ENCODE measurements at places on chromosomes 3 and 15.

DNA sequence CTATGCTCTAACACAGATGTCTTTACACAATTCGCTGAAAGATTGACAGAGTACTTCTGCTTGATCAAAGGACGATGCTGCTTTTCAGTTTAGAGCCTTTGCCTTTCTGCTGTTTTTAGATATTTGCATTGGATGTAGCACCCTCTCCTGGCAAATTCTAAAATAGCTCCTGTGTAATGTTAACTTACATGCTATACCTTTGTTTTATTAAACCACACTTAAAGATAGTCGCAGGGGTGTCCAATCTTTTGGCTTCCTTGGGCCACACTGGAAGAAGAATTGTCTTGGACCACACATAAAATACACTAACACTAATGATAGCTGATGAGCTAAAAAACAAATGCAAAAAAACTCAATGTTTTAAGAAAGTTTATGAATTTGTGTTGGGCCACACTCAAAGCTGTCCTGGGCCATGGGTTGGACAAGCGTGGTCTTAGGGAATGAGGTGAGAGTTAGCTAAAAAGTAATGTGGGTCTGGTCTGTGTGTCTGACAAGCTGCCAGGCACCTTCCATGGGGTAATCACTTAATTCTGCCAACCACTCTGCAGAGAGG, 62.9 kb downstream of the ATG7 start:
- DNase-seq = no peak

- DNase-seq = no peak
These were observed 64.3 kb downstream of the FRMD5 start for GRCh38 chr15:44130778-44131177.

GRCh38 chr15:69194854-69195253, 34.4 kb downstream of the GLCE start:
- no peak for DNase-seq

DNA sequence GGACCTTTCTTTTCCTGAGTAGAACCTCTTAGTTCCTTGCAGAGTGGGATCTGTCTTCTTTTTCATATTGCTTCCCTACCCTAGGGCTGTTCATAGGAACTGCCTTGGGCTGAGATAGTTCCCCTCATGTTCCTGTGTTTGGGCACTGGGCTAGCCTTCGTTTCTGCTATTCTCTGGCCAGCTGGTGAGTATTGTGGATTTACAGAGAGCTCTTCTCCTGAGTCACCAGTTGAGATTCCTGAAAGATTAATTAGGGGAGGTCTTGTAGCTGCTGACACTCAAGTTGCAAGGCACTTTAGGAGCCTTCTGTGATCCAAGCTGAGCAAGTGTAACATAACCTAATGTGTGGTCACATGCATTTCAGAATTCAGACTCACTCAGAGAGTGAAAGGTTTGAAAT, 30.7 kb downstream of the CHD2 start:
- DNase-seq = no peak

DNA sequence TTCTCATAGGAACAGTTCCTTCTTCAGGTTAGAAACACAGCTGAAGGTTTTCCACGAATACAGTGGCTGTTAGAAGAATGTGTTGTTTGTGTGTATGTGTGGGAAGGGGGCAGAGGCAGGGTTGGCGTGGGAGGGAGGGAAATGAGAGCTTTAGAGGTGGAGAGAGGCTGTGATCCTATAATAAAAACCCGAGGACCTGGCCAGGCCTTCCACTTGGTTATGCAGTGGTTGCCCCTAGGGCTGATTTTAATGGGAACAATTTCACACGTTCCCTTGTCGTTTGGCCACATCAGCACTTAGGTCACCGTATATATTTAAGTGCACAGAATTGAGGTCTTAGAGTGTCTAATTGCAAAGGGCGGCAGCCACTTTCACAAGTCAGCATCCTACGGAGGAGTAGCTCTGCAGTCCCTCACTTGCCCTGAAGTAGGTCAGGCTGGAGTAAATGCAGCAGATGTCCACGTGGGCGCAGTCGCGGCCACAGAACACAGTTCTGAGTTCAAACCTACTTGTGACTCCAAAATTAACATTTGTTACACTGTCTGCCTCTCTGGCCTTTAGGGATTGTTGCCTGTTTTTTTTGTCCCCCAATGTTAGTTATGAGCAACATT, 85.6 kb downstream of the PDCD6IP start:
- DNase-seq = no peak

DNA sequence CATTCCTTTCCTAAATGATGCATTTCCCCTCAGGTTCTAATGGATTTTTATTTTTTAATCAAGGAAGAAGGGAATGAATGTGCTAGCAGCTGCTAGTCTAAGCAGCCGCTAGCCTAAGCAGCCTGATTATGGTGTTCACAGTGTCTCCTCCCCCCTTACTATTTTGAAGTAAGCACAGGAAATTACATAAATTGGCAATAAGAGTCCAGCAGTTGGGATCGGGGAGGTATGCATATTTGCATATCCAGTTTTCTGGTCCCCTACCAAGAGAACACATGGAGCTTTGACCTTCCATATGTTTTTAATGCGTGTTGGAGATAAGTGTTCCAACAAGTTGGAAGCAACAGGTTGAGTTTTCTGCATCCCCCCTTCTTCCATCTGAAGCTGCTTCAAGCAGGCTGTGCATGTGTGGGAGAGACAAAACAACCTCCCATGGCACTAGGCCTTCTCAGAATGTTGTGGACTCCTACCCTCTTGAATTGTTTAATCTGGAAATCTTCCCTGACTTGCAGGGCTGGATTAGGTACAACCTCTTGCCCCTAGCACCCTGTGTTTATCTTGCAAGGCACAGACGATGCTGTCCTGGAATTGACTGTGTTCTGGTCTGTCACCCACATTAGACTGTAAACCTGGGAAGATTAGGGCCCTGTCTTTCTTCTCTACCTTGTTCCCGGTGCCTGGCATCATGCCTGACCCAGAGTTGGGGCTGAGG, 124.8 kb upstream of the LRIG1 start:
- DNase-seq = no peak

- DNase-seq = no peak
These were observed 250.5 kb downstream of the ADAMTSL3 start for GRCh38 chr15:83904107-83905040.

GRCh38 chr15:93829115-93829870, 402.1 kb upstream of the MCTP2 start:
- DNase-seq = no peak

DNA sequence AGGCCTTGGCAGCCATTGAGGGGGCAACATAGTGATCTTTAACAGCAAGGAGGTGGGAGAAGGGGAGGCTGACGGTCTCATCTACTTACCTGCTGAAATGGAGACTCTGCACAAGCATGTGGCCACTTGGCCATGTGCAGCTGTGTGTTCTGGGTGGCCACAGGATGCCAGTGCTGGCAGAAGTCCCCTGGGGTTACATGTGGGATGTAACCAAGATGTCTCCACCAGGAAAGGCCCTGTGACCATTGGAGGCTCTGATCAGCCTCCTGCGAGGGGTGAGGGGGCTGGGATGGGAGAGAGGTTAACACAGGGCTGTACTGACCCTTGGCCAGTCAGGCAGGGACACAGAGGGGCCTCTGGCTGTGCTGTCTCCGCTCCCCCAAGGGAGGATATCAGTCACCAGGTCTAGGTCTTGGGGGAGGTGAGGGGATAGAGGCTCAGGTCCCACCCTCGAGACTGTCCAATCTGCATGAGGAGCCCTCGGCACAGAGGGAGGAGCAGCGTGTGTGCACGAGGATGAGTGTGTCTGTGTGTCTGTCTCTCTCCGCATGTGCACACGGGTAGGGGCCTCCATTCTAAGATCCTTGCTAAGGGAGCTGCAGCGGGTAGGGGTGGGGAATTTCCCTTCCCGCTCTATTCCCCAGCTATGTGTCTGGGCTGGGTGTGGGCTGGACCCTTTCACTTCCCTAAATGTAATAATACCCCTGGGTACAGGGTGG, 19.5 kb downstream of the PRKCD start:
- no peak for DNase-seq

DNA sequence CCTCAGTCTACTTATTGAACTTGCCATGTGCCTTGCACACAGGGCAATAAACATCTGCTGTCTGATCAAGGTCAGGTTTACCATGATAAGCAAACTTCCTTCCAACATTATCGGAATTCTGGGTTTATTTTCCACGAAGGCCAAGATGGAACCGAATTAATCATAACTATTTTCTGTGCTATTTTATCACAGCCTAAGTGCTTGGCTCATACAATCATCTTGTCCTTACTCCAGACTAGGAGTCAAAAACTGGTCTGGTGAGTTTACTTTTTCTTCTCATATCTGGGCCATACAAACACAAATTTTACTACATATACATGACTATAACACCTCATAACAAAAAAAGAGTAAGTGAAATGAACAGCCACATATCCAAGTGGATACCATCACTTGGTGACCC, 2.3 kb downstream of the FBN1 start:
- DNase-seq = no peak

DNA sequence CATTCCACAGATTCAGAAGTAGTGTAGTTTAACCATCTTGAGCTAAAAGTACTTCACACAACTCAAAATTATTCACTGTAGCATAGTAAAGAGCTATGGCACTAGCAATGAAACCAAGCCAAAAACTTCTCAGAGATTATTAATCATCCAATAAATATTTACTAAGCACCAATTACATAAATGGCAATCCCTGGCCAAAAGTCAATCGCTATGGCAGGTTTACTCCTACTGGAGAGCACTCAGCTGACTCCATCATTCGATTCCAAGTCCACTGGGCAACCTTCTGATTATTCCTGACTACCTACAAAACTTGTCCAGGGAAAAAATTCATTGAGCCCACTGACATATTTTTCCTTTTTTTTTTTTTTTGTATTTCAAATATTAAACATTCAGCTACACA, 23.9 kb downstream of the ATP13A3 start:
- no peak for DNase-seq

GRCh38 chr3:53255423-53255774, 423 bp downstream of the TKT start:
- peak; percentile 56 for DNase-seq

DNA sequence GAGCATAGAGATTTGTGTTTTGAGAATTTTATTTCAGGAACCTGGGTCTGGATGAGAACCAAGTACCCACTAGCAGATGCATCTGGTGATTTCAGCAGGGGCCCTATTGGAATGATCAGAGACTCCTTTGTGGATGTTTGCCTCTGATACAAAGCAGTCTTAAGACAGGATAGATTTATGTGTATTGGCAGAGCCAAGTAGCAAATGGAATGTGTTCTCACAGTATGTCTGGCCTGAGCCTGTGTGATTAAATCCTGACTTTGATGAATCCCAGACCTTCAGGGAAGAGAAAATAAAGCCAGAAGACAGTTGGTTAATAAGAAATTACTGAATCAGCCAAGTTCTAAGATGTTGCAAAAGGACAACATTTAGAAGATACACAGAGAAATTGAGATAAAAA, 755.5 kb upstream of the SEMA6D start:
- DNase-seq = no peak

- no peak for DNase-seq
These were observed 35.5 kb downstream of the ECT2 start for GRCh38 chr3:172786036-172786435.

DNA sequence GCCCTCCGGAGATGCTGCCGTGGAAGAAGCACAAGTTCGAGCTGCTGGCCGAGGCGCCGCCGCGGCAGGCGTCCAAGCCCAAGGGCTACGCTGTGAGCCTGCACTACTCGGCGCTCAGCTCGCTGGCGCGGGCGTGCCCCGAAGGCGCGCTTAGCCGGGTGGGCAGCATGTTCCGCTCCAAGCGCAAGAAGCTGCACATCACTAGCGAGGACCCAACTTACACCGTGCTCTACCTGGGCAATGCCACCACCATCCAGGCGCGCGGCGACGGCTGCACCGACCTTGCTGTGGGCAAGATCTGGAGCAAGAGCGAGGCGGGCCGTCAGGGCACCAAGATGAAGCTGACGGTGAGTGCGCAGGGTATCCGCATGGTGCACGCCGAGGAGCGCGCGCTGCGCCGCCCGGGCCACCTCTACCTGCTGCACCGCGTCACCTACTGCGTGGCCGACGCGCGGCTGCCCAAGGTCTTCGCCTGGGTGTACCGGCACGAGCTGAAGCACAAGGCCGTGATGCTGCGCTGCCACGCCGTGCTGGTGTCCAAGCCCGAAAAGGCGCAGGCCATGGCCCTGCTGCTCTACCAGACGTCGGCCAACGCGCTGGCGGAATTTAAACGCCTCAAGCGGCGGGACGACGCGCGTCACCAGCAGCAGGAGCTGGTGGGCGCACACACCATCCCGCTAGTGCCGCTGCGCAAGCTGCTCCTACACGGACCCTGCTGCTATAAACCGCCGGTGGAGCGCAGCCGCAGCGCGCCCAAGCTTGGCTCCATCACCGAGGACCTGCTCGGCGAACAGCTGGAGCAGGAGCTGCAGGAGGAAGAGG, 1.3 kb downstream of the FAM43A start:
- peak; percentile 24 for DNase-seq

GRCh38 chr15:61216519-61216918, 12.6 kb downstream of the RORA start:
- DNase-seq = no peak

All from activated CD4-positive, alpha-beta memory T cell treated with anti-CD3 and anti-CD28 coated beads, Interleukin-2, amount 10 ng/mL, durations not matched to agents 7 days and 5 days (primary cell).